ENCODE measurements at places on chromosomes 6 and 20.

DNA sequence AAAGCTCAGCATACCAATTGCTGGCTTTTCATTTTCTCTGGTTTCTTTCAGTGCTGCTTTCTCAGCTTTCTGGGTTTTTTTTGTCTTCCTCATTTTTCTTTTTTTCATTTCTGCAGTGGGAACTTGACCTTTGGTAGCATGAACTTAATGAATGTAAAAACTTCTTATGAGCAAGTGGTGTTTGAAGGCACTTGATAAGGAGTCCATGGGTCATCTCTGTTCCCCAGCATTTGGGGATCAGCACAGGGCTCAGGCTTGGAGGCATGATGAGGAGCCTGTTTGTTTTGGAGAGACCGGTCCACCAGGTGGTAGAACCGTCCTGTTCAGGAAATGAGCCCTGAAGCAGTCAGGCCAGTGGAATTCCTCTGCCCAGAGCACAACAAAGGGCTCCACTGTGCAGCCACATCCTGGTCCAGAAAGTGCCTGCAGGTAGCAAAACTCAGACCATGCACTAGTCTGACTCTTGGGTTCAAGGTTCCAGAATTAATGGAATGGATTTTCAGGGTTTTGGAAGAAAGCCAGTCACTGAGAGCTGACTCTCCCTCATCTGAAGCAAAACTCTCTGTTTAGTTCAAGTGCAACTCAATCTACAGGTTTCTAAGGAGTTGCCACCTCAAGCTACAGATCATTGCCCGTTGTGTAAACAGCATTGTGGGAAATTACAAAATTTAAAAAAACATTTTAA, 52.3 kb upstream of the ADGRF1 start:
- DNase-seq = no peak

GRCh38 chr6:166997768-166998255, 1.4 kb upstream of the CEP43 start:
- DNase-seq = peak; percentile 40

DNA sequence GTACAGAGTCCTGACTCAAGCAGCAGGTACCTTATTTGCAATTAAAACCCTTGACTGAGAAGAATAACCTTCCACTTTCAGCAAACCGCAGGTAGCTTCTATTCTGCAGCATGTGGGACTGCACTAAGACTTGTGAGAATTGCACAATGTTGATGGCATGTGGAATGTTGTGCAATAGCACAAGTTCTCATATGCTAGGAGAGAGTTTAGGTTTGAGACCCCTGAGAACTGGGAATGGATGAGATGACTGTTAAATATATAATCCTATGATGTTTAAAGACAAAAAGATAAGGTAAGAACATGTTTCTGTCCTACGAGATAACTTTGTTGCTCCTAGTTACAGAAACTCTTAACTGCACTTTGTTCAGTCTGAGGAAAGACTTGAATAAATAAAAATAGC, 194.6 kb downstream of the OTOR start:
- no peak for DNase-seq

GRCh38 chr20:57709823-57710799, at the start of gene PMEPA1:
PMEPA1 (minus strand) TSS chr20:57710015; CDS start chr20:57709582, 433 bp downstream.
- DNase-seq = peak; percentile 91

DNA sequence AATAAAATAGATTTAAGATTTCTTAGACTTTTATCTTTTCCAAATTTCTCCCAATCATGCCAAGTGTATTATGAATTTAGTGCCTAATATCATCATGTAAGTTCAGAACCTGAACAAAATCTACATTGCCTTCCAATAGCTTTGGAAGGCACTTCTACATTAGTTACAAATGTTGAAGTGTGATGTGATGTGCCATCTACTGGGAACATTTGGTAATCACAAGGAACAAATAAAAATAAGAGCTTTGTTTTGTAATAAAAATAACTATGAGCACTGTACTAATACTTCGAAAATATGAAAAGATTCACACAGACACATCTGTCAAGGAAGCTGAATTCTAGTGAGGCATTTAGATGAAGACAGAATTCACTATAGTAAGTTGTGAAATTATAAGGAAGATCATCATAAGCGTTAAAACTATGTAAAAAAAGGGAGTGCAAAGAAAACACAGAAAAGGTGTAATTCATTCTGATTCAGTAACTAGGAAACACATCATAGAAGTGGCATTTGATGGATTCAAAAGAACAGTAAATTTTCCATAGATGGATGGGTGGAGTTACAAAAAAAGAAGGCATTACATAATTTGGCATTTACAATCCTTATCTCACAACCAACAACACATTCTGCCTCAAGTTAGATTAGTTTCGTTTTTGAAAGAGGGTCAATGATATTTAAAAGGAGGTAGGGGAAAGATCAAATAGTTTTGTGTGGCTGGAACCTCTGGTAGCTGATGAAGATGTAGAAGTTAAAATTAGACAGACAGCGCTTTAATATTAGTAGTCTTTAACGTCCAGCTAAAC, 161.0 kb downstream of the ASCC3 start:
- peak; percentile 21 for DNase-seq

DNA sequence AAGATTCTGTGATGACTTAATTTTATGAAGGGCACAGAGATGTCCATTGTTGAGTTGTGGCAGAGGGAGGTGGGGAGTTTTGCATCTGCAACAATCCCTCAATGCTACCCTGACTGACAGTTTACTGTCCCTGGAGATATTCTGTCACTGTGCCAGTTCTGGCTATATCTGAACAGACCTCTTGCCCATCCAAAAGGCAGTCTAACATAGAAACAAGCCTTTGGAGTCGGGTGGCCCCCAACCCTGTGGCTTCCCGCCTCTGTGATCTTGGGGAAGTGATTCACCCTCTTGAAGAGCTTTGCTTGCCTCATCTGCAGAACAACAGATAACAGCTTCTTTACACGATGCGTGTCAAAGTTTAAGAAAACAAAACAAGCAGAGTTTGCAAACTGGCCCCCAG, 3.8 kb upstream of the E2F1 start:
- DNase-seq = no peak

DNA sequence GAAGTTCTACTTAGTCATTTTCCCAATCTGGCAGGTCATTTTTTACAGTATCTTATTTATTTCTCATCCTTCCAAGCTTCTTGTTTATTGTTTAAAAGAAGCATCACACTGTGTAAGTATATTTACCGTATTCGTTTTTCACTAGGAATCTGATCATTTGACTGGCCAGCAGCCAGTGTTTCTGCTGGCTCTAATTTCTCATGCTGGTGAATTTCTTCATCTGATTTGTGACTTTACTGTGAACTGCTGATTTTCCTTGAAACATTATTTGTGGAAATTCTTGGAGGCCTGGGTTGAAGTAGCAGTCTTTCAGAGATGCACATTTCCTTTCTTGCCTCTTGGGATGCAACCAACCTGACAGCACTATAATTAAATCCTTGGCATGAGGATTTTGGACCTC, 65.9 kb downstream of the PREP start:
- DNase-seq = no peak

- DNase-seq = peak; percentile 87
Observed at GRCh38 chr6:137089305-137089704, 44.5 kb upstream of the IL20RA start.

- DNase-seq = no peak
Observed at GRCh38 chr20:25038103-25038410, 19.9 kb downstream of the ACSS1 start.

GRCh38 chr20:17883592-17884306, 84.8 kb downstream of the SNX5 start:
- no peak for DNase-seq

DNA sequence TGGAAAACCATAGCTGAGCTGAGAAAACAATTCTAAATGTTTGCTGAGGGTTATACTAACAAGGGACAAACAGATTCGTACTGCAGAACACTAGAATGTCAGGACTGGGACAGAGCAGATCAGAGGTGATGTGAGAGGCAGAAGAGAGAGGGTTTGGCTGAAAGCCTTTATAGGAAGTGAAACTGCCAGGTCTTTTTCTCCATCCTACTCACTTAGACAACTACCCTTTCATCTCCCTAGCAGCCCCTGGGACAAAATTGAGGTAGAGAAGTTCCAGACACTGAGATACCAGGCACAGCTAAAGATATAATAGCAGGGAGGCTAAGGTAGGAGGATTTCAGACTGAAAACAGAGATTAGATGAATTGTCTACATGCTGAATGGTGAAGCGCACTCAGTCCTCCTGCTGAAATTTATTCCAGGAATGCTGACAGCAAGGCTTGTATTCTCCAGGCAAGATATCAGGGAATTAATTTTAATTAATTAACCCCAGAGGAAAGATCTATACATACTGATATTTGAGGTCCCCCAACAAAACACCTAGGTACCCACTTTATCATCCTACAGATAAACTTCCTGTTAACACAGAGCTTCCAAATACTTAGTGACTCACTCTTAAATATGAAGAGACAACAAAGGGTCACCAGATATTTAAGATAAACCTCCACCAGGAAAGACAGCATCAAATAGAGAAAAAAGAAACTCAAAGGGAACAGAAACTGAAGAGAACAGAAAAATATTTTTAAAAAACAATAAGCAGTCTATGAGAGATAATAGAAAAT, 12.6 kb upstream of the EIF2S2 start:
- DNase-seq = no peak

- DNase-seq = no peak
Observed at GRCh38 chr6:137815692-137816091, 51.4 kb upstream of the TNFAIP3 start.

DNA sequence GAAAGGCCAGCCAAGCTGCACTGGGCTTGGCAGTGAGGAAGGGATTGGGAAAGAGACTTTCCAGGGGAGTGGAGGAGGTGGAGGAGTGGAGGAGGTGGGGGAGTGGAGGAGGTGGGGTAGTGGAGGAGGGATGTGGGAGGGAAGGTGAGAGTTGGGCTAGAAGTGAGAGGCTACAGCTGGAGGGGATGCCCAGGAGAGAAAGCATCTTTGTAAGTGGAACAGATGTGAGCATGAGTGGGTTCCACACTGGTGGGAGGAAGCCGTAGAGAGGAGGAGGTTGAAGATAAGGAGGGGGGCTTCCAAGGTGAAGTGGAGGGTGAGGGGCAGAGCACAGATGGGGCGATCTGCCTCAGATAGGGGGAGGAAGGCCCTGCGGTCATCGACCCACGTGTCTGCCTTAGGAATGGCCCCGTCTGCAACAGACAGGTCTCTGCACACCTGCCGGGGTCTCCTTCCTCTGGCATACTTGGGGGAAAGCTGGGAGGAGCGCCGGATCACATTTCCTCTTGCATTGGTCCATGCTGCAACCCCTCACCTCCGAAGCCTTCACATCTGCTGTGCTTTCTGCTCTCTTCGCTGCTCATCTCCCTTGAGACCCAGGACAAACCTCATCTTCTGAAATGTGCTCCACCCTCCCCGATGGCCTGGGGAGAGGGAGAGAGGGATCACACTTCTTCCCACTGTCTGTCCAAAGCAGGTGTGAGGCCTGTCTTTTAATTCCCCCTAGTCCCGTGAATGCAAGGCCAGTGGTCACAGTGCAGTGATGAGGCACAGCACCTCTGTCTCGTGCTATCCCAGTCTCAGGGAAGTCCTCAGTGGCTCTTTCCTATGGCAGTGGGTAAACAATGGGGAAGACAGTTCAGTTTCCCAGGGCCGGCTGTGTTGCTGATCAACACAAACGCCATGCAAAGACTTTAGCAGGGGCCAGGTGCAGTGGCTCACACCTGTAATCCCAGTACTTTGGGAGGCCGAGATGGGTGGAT, 48.6 kb upstream of the SNX9 start:
- no peak for DNase-seq

- no peak for DNase-seq
Observed at GRCh38 chr6:164379795-164380194, 929.6 kb downstream of the C6orf118 start.

DNA sequence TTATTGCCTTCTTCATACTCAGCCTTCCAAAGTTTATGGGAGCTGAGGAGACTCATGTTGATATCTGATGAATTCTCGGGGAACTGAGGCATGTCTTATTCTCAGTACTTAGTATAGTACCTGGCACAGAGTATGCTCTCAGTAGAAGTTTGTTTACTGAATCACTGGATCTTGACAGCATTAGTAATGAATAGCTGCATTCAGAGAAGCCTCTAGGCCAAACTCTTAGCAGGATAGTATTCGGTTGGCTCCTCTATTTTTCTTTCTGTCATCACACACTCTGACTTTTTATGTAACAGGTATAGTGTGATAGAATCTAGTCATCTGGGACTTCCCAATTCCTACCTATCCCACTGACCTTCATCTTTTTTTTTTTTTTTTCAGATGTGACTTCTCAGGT, 566.4 kb upstream of the MAN1A1 start:
- DNase-seq = no peak

GRCh38 chr6:97674802-97675201, 391.8 kb upstream of the MMS22L start:
- no peak for DNase-seq

- no peak for DNase-seq
Observed at GRCh38 chr20:12225898-12226297, 308.2 kb downstream of the BTBD3 start.

DNA sequence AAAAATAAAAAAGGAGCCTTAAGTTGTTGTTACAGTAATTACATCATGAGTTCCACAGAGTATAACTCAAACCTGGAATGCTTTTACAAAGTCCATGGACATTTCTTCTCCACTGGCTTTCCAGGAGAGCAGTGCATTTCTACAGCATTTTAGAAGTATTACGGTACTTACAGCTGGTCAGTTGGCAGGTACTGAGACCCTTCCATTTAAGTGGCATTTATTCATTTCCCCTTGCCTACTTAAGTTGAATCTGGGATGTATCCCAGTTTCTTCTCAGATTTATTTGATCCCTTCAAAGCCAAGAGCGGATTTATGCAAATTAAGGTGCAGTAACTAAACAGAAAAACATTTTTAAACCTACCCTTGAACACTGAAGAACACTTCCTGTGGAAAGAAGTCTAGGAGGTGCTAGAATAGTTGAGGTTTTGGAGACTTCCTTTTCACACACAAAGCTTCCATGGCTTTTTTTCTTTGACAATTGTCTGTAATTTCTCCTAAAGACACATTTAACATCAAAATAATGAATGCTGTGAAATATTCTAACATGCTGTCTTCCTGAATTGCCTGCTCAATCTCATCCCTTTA, 3.4 kb downstream of the PRDM13 start:
- DNase-seq = no peak

DNA sequence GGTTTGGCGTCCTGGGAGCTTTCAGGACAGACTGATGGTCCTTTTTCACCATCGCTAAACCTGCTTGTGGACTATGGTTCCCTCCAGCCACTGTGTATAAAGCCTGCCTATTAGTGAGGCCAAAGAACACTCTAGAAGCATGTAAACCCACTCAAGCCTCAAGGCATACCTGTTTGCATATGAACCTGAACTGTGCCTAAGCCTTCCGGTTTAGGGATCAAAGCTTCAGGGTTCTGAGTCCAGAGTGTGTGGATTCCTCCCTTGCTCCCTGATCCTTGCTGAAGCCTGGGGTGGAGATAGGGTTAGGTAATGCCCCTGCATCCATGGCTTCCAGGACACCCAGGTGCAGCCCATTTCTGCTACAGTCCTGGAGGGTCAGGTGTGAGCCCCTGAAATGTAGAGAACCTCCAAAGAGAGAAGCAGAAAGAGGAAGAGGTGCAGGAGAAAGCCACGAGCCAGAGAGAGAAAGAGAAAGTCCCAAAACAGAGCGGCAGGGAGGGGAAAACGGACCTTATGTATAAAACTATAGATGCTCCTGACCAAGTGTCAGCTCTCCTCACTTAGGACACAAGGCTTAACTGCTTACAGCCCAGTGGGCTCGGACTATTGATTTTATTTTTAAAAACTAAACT, 93.3 kb downstream of the SCML4 start:
- DNase-seq = no peak

- no peak for DNase-seq
Observed at GRCh38 chr20:50309764-50310672, 119.4 kb downstream of the CEBPB start.

- DNase-seq = no peak
Observed at GRCh38 chr6:35208419-35208818, 5.3 kb upstream of the SCUBE3 start.

GRCh38 chr20:58233881-58234528, 5.6 kb upstream of the ANKRD60 start:
- DNase-seq = peak; percentile 9

All from NCI-H1105 treated with DMSO at 0.1 percent for 48 hours (cell line).